ENCODE measurements at places on chromosomes 16 and 17.

DNA sequence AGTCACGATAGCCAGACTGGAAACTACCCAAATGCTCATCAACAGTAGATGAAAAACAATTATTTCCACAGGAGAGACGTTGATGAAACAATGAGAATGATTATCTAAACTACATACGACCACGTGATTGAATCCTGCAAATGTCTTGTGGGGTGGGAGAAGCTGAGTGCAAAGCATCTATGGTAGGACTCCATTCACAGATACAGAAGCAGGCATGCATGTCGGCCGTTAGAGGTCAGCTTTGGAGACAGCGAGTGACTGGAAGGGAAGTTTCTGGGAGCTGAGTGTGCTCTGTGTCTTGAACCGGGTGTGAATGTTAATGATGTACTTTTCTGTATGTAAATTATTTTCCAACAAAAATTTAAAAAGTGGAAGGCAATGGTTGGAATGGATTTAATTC, 71.5 kb upstream of the DNAJA2 start:
- DNase-seq = no peak

DNA sequence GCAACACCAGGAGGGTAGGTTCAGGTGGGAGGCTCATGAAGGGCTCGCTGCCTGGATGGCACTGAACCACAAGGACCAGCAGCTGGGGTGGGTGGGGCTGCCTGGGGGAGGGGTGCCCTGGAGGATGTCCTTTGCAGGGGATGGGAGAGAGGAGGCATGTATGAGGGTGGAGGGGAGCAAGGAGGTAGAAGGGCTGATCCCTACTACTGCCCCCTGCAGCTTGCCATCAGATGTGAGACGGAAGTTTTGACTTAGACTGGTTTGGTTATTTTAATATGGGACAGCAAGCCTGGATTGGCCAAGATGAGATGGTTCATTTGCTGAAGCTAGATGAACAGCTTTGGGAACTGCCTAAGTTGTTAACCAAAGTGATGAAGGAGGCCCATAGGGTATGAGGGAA, 115.9 kb downstream of the SEC14L1 start:
- DNase-seq = no peak

- DNase-seq = no peak
Observed at GRCh38 chr17:80781211-80781610, 210.4 kb upstream of the CHMP6 start.

DNA sequence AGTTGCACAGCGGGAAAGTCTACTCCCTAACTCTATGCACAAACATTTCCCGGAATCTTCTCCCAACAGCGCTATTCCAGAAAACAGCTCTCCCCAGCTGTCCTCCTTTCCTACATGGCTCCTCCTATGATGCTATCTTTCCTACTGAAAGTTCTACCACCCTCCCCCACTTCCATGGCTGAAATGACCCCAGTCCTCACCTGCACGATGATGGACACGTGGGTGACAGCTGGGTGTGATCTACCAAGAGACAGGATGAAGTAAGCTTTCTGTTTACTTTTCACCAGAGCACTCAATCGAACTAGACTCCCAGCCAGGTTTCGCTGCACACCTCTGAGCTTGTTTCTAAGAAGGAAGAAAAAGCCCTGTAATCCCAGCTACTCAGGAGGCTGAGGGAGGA, 10.7 kb downstream of the CTC1 start:
- DNase-seq = no peak

DNA sequence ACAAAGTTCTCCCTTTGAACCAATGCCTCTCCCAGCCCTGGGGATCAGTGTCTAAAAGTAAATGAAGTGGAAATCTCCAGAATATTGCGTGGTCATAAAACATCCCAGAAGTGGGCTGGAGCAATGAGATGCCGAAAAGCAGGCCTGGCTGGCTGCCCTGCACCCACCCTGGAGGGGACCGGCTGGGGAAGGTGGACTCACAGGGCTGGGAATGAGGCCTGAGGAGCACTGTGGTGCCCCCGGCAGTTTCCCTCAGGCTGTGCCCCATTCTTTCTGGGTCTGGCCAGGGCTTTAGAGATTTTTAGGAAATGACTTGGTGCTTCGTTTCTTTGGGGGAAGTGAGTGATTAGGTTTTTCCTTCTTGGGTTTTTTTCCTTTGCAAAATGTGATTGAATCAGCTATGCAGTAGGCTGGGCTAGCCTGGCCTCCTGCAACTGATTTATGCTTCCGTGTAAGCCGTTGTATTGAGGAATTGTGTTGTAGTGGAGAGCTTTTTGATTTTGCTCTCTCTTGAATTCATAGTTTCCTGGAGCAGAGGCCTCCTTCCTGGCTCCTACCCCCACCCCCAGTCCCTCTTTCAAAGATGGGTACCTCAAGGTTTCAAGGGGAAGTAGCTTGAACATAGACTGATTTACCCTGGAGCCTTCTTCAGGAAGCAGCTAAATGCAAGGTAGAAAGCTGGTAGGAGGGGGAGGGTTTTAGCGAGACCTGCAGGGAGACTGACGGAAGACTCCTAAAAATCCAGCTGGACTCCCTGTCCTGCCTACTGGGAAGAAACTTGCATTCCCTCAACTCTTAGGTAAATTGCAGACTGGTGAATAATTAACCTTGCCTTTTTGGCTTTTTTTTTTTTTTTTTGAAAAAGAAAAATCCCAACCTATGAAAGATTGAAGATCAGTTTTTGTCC, 170.2 kb downstream of the RAB11FIP4 start:
- no peak for DNase-seq

DNA sequence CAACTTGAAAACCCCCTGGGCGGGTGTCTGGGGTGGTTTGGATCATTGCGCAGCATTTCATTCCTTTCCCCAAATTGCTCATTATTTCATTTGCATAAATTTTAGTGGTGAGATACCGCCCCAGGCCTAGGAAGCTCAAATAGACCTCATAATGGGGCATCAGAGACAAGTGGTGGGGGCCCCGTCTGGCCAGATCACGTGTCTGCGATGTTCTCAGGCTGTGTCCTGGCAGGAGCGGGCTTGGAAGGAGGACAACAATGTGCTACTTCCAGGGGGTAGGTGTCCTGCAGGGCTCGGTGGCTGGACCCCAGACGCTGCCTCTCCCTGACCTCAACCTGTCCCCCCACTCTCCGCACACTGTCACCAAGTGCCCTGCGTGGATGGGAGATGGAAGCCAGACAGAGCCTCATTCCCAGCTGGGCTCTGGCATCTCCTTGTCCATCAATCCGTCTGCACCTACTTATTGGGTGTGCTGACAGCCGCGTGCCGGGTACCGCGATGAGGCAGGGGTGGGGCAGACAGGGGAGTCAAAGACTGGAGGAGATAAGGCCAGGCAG, 116.9 kb downstream of the NTN1 start:
- no peak for DNase-seq

GRCh38 chr17:28717578-28718332, at the start of gene RAB34:
Gene RAB34, minus strand, starts transcription at chr17:28717868. Its CDS starts 602 bp downstream, at chr17:28717266.
- DNase-seq = no peak

DNA sequence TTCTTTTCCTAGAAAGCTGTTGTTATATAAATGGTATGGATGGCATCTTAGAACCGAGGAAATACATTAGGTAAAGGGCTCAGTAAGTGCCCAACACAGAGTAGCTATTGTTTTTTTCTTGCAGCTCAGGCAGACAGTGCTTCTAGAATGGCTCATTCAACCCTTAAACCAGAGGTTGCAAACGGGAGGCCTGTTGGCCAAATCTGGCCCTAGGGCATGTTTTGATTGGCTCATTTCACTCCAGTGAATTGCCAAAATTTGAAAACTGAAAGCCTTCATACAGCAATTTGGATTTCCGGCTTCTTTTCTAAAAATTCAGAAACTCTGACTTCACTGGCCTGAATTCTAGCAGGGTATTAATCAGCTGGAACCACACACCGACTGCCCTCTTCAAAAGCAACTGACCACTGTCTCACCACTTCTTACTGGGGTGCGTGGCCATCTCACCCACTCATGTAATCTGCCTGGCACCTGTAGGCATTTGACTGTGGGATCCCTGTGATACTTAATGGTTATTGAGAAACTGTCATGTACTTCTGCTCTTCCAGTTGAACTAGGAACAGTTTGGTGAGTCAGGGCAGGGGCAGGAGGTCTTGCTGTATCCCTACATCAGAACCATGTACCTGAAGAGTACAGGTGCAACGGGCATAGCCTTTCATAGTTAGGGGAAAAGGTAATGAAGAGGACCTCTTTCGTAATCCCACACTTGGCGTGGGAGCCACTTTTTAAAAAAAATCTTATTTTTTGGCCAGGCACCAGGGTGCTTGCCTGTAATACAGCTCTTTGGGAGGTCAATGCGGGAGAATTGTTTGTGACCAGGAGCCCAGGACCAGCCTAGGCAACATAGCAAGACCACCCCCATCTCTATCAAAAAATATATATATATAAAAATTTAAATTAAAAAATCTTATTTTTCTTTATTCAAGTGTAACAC, 53.6 kb upstream of the SCNN1B start:
- no peak for DNase-seq

GRCh38 chr17:56624309-56624708, 30.8 kb downstream of the NOG start:
- no peak for DNase-seq

DNA sequence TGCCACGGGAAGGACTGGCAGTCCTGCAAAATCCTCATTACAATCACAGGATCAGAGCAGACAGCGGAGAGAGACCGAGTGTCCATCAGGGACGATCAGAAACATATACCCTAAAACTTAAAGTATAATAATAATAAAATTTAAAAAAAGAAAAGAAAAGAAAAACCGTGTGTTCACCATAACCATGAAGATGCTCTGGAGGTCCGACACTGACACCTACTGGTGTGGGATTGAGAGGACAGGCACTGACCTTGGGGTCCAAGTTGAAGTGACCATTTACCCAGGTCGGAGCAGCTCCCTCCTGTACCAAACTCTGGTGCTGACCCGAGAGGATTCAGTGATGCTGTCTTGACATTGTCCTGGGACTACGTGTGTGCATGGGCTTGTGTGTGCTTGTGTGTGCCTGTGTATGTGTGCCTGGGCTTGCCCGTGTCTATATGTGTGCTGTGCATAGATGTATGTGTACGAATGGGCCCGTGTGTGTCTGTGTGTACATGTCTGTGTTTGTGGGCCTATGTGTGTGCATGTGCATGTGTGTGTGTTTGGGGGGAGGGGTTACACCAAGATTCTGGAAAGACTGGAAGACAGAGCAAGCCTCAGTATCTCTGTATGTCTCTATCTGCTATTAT, 10.0 kb upstream of the CD300LD start:
- DNase-seq = no peak

- DNase-seq = no peak
Observed at GRCh38 chr17:45224671-45225050, 3.0 kb downstream of the FMNL1 start.

DNA sequence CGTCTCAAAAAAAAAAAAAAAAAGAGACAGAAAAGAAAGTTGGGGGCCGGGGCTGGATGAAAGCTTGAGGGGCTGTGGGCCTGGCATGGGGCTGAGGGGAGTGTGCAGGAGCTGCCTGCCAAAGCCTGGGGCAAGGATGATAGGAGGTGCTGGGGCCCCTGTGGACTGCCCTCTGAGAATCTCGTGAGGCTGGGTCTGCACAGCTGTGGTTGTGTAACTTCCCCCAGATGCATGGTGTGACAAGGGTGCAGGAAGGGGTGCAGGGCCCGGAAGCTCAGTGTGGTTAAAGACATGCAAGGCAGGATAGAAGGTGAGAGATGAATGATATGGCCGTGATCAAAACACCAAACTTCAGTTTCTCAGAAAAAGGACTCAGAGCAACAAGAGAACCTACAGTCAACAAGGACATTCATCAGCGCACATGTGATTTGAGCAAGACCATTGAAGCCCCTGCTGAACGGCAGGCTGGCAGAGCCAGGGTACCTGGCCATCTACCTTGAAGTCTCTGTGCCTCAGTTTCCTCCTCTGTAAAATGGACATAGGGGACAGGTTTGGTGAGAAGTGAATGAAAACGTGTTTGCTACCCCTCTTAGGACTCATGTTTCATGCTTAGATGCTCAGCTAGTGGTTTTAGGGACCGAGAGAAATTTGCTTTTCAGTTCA, 9.6 kb downstream of the IL32 start:
- DNase-seq = peak; percentile 62

DNA sequence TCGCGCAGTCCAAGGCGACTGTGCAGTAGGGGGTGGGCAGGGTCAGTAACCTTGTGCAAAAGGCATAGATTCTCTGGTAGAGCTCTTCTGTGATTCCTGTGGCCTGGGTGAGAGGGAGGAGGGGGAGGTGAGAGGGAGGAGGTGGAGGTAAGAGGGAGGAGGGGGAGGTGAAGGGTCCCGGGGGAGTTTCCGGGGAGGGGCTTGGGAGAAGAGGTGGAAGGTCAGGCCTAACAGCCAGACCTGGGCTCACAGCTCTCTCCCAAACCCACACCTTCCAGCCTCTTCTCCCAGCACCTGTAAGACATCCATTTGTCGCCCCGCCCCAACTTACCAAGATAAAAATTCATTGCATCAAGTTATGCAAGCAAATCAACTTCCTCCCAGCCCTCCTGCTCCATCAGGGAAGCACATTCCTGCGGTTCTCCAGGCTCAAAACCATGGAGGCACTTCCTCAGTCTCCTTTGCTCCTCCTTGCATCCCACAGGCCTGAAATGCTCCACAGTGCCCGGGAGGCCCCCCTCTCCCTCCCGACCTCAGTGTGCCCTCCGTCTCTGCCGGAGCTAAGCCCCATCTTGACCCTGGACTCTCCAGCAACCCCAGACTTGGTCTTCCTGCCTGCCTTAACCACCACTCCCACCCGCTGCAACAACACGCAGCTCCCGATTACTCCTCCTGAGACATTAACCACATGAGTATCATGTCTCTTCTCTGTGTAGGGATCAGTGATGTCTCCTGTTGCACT, 30.5 kb downstream of the PIK3R6 start:
- DNase-seq = no peak

DNA sequence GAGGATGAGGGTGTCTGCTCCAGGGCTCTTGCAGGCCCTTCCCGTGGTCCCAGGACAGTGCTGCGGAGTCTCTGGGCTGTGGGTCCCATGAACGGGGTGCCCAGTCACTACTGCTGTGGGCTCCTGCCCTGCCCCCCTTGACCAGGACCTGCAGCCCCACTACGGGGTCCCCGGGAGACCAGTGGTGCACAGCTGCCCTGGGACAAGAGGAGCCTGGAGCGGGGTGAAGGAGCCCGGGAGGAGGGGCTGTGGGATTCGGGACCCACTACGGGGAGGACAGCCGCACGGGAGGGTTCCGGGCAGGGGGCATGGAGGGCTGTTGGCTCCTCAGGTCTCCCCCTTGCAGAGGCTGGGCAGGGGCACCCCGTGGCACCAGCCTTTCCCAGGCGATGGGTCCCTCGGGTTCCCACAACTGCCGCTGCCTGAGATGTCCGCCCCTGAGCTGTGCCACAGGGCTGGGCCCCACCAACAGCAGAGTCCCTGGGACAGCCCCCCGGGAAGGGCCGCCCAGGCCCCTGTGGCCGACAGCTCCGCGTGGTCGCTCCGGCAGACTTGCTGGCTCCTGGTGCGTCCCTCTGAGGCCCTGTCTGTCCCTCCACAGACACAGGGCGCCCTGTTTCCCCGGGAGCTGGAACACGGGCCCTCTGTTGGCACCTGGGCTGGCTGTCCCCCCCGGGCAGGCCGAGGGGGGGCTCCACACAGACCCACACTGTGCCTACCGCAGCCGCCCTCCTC, 52.1 kb upstream of the GNG13 start:
- DNase-seq = no peak

DNA sequence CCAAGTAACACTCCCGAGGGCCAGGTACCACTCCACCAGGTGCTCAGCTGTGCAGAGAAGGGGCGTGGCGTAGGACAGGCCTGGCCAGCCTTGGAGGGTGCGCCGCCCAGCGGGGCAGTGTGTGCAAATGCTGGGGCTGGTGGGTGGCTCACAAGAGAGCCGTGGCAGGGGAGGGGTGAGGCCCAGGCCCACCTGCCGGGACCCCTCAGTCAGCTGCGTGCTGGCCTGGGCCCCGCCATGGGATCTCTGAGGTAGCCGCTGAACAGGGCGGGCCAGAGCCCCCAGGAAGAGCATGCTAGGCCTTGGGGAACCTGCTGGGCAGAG, 8.8 kb downstream of the TPSG1 start:
- DNase-seq = no peak

- peak; percentile 25 for DNase-seq
Observed at GRCh38 chr17:81412490-81413093, 17.3 kb downstream of the BAHCC1 start.
